ENCODE measurements at places on chromosomes 6 and 20. TPM values are rescaled to one million over a fixed set of nuclear protein-coding genes. Genes with fewer than 3 reads are reported as not detected.
A peak's percentile ranks its signal among the peaks of the same experiment; 100 is the strongest.

Gene PTCRA
- total RNA-seq: not detected

Gene SMIM29
- total RNA-seq: 25.1 TPM

Gene RIN2
- total RNA-seq: 1.5 TPM

Gene RSPO3
- not detected for total RNA-seq

- no peak overlapping the region for H3K27ac ChIP-seq
- H3K27me3 ChIP-seq: no peaks in the 10 kb centered on the region
- H3K4me1 ChIP-seq: no peaks in the 10 kb centered on the region
- no peaks in the 10 kb centered on the region for H3K36me3 ChIP-seq
- DNase-seq: no peak
Observed at GRCh38 chr6:107657755-107658461, 166.2 kb downstream of the SCML4 start.

DNA sequence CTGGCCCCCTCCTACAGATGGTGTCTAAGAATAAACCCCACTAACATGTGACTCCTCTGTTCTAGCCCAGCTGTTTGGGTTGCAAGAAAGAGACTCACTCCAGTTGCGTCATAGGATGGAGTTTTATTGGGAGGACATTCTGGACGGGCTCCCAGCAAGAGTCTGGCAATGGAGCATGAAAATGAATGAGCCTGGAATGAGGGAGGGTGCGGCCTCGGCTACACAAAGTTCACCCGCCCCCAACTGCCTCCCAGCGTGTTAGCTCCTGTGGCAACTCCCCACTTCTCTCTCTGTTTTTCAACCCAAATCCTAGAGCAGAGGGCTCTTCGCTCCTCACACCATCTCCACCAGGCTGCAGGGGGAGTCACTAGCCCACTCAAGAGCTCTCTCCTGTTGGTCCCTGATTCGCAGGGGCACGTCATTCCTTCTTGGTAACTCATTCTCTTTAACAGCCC lies 5.1 kb upstream of the ADAM33 start:
- no peak for DNase-seq
- no peaks in the 10 kb centered on the region for H3K27me3 ChIP-seq
- peaks cover 4% of the 10 kb centered on the region for H3K4me1 ChIP-seq
- no peak overlapping the region for H3K27ac ChIP-seq
- H3K36me3 ChIP-seq: no peaks in the 10 kb centered on the region
- no peak overlapping the region for H3K4me3 ChIP-seq

- H3K4me3 ChIP-seq: no peak overlapping the region
- peaks cover 14% of the 10 kb centered on the region for H3K4me1 ChIP-seq
- H3K27me3 ChIP-seq: no peaks in the 10 kb centered on the region
- no peaks in the 10 kb centered on the region for H3K36me3 ChIP-seq
- H3K27ac ChIP-seq: no peak overlapping the region
- DNase-seq: no peak
Observed at GRCh38 chr6:85684133-85684808, 41.6 kb upstream of the SYNCRIP start.

- no peak overlapping the region for H3K4me3 ChIP-seq
- no peaks in the 10 kb centered on the region for H3K27me3 ChIP-seq
- H3K4me1 ChIP-seq: peaks cover 10% of the 10 kb centered on the region
- H3K27ac ChIP-seq: no peak overlapping the region
- no peaks in the 10 kb centered on the region for H3K36me3 ChIP-seq
Observed at GRCh38 chr6:44918671-44919296, 409.3 kb upstream of the RUNX2 start.

- no peak for DNase-seq
- H3K4me3 ChIP-seq: no peak overlapping the region
- H3K27me3 ChIP-seq: no peaks in the 10 kb centered on the region
- H3K27ac ChIP-seq: no peak overlapping the region
- no peaks in the 10 kb centered on the region for H3K36me3 ChIP-seq
- no peaks in the 10 kb centered on the region for H3K4me1 ChIP-seq
Observed at GRCh38 chr6:110841266-110841665, 26.0 kb upstream of the CDK19 start.

- no peaks in the 10 kb centered on the region for H3K36me3 ChIP-seq
- no peak overlapping the region for H3K27ac ChIP-seq
- no peak for DNase-seq
Observed at GRCh38 chr20:48823960-48824498, 3.8 kb downstream of the PREX1 start.

GRCh38 chr6:40807484-40807883 lies 220.3 kb upstream of the LRFN2 start:
- no peak for DNase-seq
- H3K4me1 ChIP-seq: peaks cover 10% of the 10 kb centered on the region
- no peaks in the 10 kb centered on the region for H3K36me3 ChIP-seq
- no peaks in the 10 kb centered on the region for H3K27me3 ChIP-seq
- H3K4me3 ChIP-seq: no peak overlapping the region

GRCh38 chr6:150633486-150633834 lies 33.8 kb downstream of the PLEKHG1 start:
- H3K4me3 ChIP-seq: no peak overlapping the region
- no peaks in the 10 kb centered on the region for H3K4me1 ChIP-seq

DNA sequence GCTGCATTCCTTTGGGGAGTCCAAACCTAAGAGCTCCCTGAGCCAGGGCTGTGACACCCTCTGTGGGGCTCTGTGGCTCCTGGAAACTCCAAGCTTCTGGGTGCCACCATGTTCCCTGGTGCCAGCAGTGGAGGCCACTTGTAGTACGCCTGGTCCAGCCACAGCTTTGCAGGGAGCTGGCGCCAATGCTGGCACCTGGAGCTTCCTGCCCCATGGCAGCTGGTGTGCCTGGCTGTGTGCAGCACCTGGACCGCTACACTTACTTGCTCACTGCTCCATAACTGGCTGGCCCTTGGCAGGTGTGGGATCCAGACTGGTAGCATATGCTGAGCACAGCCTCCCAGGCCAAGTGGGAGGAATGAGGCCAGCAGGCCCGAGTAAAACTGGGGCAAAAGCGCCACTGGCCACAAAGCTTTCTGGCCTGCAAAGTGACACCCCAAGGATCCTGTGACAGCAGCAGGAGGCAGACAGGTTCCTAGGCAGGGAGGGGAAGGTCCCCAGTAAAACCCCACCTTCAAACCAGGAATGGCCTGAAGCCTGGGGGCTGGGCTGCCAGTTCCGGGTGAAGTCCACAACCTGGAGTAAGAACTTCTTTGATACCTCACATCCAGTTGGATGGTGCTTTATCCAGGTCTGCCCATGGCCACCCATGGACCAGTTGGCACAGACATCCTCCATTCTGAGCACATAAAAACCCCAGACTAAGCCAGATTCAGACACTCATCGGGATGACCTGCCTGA lies 461.0 kb downstream of the TBC1D32 start:
- H3K4me3 ChIP-seq: no peak overlapping the region
- H3K4me1 ChIP-seq: no peaks in the 10 kb centered on the region
- no peaks in the 10 kb centered on the region for H3K27me3 ChIP-seq
- H3K27ac ChIP-seq: no peak overlapping the region

DNA sequence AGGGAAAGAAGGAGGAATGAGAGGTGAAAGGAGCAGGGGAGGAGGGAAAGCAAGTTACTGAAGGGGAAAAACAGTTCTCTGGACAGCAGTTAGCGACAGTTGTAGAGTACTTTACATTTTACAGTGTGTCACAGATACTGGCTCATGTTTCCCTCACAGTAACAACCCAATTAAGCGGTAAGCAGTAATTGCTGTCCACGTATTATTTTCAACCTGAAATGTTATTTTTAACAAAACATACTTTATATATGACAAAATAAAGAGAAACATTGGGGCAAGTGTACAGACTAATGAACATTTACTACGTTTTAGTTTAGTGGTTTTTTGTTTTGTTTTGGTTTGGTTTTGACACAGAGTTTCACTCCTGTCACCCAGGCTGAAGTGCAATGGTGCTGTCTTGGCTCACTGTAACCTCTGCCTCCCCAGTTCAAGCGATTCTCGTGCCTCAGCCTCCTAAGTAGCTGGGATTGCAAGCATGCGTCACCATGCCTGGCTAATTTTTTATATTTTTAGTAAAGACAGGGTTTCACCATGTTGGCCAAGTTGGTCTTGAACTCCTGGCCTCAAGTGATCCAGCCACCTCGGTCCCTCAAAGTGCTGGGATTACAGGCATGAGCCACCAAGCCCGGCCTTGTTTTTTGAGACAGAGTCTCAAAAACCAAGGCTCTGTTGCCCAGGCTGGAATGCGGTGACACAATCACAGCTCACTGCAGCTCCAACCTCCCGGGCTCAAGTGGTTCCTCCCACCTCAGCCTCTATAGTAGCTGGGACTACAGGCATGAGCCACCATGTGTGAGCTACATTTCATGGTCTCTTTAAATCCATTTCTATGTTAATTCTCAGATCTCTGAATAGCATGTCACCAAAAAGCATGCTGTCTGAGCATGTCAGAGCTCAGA lies 22.6 kb upstream of the BTN3A2 start:
- no peaks in the 10 kb centered on the region for H3K27me3 ChIP-seq
- H3K4me1 ChIP-seq: peaks cover 13% of the 10 kb centered on the region
- no peak for DNase-seq
- H3K36me3 ChIP-seq: no peaks in the 10 kb centered on the region

DNA sequence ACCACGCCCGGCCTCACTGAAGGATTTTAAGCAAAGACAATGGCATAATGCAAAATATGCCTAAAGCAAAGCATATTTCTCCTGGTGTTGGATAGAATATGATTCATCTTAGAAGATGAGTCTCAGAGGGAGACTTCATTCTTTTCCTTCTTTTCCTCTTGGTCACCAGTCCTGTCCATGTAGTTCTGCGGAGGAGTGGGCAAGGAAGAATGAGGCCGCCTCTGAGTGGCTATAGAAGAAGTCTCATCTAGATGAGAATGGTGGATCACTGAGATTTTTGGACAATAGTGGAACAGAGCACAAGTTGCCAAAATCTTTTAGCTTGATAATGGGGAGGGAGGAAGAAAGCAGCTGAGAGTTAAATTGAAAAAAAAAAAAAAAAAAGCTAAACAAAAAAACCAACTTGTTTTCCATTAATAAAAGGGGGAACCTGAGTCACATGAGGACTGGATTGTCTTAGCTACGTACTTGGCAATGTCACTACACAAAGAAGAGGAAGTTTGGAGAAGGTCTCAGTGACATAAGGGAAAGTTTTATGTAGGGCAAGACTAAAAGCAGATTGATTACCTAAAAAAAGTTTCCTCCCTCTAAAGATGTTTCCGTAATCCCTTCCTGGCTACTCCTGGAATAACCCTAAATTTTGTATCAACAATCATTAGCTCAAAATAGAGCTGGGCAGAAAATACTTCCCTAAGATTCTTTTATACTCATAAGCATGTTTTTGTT lies 6.0 kb downstream of the CD83 start:
- no peaks in the 10 kb centered on the region for H3K36me3 ChIP-seq
- H3K4me3 ChIP-seq: no peak overlapping the region
- no peaks in the 10 kb centered on the region for H3K27me3 ChIP-seq
- H3K4me1 ChIP-seq: no peaks in the 10 kb centered on the region
- H3K27ac ChIP-seq: no peak overlapping the region

DNA sequence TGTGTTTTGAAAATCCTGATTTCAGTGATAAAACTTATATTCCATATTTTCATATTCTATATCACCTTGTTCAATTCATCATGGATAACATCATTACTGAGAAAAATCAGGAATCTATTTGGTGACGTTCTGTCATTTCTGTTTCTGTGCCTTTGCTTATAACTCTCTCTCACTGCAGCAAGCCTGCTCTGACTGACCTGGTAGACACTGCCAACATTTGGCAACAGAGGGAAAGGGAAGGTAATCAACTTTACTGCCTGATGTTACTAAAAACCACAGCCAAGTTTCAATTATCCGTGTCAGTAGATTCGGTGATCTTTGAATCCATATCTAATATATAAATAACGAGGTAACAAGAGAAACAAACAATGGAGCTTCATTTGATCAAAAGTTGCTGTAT lies 501.9 kb downstream of the LMBRD1 start:
- H3K27ac ChIP-seq: no peak overlapping the region
- no peaks in the 10 kb centered on the region for H3K36me3 ChIP-seq
- H3K4me3 ChIP-seq: no peak overlapping the region
- no peaks in the 10 kb centered on the region for H3K4me1 ChIP-seq
- DNase-seq: no peak

DNA sequence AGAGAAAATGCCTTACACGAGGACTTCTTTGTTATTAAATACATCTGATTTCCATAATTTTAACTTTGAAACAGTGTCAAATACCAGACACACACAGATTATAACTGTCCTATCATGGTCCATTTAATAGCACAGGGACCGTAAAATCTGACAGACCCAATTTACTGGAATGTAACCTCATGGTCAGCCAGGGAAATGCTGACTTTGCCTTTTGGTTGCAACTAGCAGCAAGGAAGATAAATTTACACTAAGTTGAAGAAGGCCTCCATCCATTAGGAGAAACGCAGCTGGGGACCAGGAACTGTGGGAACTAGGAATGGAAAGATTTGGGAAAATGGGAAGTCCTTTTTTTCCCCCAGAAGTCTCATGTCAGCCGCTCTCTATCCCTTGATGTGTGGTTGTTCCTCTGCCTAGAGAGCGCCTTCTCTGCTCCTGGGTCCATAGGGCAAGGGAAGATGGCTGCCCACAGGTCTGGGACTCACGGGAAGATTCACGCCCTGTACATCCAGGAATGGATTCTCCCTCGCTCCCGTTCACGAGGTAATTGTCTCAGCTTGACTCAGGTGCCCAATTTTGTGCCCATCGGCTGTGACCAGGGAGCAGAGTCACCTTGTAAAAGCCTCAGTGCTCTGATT lies 74.6 kb upstream of the L3MBTL3 start:
- no peaks in the 10 kb centered on the region for H3K36me3 ChIP-seq
- DNase-seq: no peak
- no peak overlapping the region for H3K4me3 ChIP-seq

GRCh38 chr6:8707956-8708772 lies 272.8 kb upstream of the SLC35B3 start:
- H3K36me3 ChIP-seq: no peaks in the 10 kb centered on the region
- H3K4me3 ChIP-seq: no peak overlapping the region
- no peak overlapping the region for H3K27ac ChIP-seq

- DNase-seq: no peak
- no peak overlapping the region for H3K4me3 ChIP-seq
- H3K27me3 ChIP-seq: no peaks in the 10 kb centered on the region
- no peaks in the 10 kb centered on the region for H3K36me3 ChIP-seq
- no peak overlapping the region for H3K27ac ChIP-seq
- H3K4me1 ChIP-seq: no peaks in the 10 kb centered on the region
Observed at GRCh38 chr6:50845499-50846143, 26.9 kb downstream of the TFAP2B start.

DNA sequence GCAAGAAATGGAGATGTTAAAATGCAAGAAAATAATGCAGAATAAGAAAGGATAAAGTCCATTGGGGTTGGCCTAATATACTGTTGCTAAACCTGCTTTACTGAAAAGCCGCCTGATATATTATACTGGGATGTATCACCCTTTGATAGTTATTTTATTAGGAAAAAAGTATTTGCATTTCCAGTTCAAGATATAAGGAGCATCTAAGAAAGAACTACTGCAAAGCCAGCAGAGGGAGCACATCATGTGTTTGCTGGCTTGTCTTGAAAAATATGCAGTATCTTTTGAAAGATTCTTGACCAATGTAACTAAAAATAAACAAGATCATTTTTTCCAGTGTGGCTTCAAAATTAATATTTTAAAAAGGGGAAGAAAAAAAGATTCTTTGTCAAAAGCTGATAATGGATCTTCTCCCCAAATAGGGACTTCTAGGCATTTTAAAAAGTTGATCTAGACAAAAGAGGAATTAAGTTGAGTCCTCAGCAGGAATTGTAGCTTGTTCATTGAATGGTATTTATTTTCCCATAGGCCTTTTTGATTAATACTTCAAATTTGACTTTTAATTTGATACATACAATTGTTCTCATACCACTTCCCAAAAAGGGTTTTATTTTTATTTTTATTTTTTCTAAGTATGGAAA lies 214.9 kb downstream of the ZFAND3 start:
- no peaks in the 10 kb centered on the region for H3K27me3 ChIP-seq
- no peaks in the 10 kb centered on the region for H3K4me1 ChIP-seq
- no peaks in the 10 kb centered on the region for H3K36me3 ChIP-seq
- H3K27ac ChIP-seq: no peak overlapping the region
- peak; percentile 23 for DNase-seq
